ENCODE measurements at places on chromosomes 5 and 9.

- DNase-seq: no peak
Measured at GRCh38 chr5:75729321-75729720, 12.1 kb upstream of the POC5 start.

- DNase-seq: no peak
Measured at GRCh38 chr5:2165203-2165602, 282.5 kb upstream of the IRX4 start.

- DNase-seq: no peak
Measured at GRCh38 chr9:108017671-108018070, 528.1 kb upstream of the KLF4 start.

DNA sequence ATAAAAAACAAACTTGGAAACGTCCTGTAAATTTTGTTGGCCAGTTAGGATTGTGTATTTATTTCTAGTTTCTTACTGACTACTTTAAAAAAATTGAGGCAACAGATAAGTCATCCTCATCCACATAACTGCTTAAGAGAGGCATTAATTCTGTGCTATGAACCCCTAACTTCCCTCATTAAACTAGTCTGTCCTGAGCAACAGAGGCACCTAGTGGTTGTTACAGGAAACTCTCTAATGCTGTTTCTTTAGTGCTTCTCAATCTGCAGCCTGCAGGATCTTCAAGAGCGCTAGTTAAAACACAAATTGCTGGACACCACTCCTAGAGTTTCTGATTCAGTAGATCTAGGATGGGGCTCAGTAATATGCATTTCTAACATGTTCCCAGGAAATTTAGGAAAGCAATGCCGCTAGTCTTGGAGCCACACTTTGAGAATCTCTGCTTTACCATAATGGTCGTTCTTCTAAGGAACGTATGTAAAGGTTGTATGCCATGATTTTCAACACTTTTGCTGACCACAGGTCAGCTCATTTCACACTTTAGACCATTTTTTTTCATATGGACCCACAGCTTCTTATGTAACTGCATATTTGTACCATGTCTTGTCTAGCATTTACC lies 410.1 kb upstream of the SMARCA2 start:
- DNase-seq: no peak

DNA sequence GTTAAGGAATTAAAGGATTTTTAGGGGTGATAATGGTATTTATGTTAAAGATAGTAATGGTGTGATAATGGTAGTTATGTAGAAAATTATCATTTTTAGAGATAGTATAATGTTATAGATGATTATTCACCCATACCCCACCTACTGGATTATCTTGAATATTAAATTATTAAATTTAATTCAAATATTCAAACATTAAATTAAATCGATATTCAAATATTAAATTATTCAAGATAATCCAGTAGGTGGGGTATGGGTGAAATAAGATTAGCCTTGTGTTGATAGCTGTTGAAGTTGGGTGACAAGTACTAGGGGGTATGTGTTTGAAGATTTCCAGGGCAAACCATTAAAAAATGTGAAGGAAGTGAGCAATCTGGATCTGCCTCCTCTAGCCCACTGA lies 15.6 kb downstream of the FAM219A start:
- no peak for DNase-seq

- DNase-seq: no peak
Measured at GRCh38 chr9:12875191-12875590, 100.4 kb downstream of the LURAP1L start.

DNA sequence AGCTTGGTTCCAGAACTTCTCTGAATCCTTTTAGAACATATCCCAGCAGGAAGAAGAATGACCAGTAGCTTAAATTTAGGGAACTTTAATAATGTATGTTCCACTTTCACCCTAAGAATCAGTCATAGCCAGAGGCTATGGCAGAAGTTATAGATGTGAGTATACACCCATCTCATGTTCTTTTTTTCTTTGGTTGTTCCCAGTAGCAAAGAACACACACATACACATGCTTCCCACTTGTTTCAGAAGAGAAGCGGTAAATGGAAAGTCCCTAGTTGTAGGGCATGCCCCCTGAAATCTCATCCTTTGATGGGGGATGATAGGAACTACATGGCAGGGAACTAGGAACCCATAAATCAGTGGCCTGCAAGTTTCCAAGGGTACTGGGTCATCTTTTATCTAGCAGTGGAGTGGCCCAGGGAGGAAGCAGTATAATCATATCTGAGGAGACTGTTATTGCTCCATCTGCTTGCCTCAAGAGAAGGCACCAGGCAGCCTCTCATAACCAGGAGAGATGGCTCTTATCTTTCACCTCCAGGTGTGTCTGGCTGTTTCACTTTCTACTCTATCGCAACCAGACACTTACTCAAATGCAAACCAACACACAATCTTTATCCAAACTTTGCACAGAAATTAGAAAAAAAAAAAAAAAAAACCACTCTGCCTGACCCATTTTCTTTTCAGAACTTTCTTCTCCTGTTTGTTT lies 109.5 kb downstream of the SNCAIP start:
- DNase-seq: no peak

DNA sequence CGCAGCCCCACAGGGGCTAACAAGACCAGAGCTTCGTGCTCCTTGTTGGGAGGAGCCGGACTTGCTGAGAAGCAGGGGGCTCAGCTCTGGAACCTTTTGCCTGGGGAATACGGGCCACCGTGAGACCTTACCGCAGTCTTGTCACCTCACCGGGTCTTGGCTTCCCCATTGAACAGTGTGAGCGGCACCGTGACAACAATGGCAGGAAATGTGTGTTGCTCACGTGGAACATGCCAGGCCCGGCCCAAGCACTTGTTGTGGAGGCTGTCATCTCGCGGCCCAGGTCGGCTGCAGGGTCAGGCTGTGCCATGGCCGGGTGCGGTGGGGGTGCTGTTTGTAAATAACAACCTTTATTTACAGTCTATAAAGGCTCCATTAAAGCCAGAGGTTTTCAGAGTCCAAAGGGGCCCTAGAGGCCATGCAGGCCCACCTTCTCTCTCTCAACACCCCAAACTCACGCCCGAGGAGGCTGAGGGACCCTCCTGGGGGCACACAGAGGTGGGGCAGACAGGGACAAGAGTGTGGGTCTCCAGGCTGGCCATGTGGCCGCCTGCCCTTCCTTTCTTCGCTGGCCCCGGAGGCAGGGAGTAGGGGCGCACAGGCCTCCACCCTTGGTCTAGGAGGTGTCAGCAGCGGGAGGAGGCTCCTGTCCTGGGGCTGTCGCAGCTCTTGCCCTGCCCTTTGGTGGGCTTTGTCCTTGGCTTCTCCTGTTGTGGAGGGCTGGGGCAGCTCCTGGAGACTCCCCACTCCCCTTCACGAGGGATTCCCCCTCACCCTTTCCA lies 79.7 kb downstream of the TSPAN17 start:
- no peak for DNase-seq

DNA sequence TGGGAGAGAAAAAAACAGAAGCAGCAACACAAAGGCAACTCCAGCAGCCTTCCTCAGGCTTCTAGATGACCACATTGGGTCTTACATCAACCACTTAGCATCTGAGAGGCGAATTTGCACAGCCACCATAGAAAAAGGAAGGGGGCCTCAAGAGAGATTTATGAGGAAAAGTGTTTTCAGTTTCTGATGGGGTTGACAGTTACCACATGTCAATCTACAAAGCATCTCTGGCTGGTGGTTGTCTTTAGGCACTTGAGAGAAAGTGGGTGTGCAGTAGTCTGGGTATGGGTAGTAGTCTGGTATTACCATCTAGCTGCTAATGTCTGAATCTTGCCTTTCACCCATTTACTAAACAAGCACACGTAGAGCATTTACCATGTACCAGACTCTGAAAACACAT lies 137.5 kb downstream of the BAAT start:
- DNase-seq: no peak

- DNase-seq: no peak
Measured at GRCh38 chr9:121945281-121945680, 147.8 kb downstream of the TTLL11 start.

DNA sequence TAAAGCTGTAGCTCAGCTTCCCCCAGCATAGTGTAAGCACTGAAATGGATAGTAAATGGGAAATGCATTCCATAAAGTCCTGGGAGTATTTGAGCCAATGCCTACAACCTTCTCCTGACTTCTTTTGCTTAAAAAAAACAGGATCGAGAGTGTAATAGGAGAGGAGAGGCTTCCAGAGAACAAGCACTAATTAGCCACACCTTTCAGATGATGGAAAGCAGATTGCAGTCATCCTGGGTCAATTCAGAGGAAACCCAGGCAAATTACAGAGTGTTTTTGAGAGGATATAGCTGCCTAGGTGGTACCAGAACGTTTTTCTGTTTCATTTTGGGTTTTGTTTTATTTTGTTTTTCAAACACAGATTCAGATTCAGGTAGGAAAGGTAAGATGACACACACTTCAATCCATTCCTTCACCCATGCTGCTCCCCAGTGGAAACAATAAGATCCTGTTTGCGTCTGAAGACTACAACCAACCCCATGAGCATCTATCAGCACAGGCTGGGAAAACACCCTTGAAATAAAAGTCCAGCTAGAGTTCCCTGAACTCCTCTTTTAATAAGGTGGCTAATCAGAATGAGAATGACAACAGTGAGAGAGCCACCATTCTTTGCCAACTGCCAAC lies 95.6 kb downstream of the RFK start:
- no peak for DNase-seq

DNA sequence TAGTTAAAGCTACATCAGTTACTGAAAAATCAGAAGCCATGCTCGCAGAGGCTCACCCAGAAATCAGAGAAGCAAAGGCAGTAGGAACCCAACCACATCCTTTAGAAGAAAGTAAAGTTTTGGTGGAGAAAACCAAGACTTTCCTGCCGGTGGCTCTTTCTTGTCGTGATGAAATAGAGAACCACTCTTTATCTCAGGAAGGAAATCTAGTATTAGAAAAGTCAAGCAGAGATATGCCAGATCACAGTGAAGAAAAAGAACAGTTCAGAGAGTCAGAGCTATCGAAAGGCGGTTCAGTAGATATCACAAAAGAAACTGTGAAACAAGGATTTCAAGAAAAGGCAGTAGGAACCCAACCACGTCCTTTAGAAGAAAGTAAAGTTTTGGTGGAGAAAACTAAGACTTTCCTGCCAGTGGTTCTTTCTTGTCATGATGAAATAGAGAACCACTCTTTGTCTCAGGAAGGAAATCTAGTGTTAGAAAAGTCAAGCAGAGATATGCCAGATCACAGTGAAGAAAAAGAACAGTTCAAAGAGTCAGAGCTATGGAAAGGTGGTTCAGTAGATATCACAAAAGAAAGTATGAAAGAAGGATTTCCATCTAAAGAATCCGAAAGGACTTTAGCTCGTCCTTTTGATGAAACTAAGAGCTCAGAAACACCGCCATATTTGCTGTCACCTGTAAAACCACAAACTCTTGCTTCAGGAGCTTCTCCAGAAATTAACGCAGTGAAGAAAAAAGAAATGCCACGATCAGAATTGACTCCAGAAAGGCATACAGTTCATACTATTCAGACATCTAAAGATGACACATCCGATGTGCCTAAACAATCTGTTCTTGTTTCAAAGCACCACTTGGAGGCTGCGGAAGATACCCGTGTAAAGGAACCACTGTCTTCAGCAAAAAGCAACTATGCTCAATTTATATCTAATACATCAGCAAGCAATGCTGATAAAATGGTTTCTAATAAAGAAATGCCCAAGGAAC lies 47.2 kb downstream of the CMYA5 start:
- no peak for DNase-seq

GRCh38 chr9:118721923-118722322 lies 647.3 kb downstream of the BRINP1 start:
- DNase-seq: no peak

- DNase-seq: no peak
Measured at GRCh38 chr5:40277161-40277906, 402.4 kb upstream of the PTGER4 start.

DNA sequence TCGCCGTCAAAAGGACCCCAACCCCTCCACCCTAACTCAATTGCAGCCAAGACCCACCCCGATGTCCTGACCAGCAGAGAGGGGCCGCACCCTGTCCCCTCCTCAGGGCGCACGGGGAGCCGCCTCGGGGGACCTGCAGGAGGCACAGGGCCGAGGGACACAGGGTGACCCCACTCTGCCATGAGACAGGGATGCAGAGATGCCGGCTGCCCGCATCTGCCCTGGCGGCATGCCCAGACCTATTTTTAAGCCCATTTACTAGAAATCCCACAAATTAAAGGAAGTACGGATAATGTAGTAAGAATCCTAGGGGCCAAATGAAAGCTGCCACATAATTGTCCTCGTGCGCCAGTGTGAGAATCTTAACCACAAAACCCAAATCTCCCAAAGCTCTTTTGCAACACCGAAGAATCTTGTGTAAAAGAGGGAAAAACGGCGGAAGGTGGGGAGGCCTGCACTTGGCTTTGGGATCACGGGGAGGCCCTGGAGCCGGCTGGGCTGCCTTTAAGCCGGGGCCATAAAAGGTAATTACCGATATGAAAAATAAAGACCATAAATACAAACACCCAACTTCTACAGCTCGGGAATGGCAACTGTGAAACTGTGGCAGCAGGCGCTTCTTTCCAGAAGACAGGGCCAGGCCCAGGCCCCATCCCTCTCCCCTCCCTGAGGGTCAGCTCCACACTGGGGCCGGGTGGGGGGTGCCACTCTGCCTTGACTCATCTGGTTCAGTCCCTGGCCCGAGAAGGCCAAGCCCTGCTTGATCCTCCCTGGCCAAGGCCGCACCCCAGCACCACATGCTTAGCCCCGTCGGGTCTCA lies 35.0 kb downstream of the NACC2 start:
- DNase-seq: no peak

GRCh38 chr9:136254381-136255165 lies 9.0 kb upstream of the QSOX2 start:
- DNase-seq: no peak

DNA sequence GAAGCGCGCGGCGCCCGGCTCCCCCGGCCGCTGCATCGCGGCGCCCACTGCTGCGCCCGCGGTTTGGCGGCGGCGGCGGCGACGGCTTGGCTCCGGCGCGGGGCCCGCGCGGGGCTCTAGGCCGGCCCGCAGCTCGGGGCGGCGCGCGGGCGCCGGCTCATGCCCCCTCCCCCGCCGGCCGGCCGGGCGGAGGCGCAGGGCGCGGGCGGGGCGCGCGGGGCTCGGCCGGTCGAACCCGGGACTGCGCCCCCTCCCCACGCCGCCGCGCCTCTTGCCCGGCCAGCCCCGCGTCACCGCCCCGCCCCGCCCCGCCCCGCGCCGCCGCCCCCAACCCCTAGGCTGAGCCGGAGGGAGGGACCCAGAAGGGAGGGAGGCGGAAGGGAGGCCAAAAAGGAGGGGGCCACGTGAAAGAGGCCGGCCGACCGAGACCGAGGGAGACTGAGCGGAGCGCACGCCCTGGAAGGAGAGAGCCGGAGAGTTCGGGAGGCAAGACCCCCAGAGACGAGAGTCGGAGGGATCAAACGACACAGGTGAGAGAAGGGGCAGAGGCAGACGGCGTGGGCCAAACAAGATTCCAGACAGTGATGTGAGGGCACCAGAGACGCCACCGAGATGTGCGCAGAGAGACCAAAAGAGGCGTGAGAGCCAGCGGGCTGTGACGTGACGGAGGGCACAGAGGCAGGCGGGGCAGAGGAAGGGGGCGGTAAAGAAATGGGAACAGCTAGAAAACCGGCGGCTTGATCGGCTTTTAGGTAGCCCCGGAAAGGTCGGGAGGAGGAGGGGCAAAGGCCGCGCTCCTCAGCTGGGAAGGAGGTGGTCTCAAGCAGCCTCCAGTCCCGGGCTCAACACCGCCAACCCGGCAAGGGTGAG lies at the start of gene BARX1:
BARX1 (minus strand) TSS at position 245 of the 870 bp plus-strand sequence; CDS start at position 36, 209 bp downstream.
- DNase-seq: no peak
